ENCODE measurements at places on chromosomes 4 and X.

DNA sequence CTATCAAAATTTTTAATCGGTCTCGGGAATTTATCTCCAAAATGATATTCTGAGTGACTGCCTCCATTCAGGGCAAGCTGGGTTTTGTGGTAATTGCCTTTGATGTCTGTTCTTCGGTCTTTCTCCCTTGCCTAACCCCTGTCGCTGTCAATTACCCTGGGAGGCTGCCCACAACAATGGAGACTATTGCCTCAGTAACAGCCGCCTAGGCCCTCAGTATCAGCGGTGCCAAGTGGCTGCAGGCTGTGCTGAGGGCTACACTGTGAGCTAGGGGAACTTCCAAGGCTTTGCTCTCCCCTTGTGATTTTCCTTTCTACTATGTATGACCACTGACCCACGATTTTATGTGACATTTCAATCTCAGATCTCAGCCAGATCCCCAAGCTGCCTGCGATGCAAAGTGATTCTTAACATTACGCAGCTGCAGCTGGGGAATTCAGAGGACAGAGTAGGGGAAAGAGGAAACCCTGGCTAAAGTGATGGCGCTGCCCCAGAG, 36.3 kb upstream of the REST start:
- DNase-seq = peak; percentile 18

GRCh38 chr4:187218705-187219245, 495.1 kb upstream of the FAT1 start:
- no peak for DNase-seq

DNA sequence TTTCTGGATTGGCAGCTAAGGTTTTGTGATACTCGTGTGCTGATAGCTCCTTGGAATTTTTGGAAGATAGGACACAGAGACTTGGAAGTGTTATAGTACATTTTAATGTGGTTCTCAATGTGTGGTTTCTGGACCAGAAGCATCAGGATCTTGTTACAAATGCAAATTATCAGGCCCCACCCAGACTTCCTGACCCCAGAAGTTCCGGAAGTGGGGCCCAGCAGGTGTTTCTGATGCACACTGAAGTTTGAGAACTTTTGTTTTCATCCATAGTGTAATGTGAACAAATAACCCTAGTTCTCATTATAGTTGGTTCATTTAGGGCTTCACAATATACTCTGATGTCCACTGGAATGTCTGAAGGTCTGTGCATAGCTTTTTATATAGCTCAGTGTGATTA, 49.6 kb downstream of the LAMP2 start:
- no peak for DNase-seq

- DNase-seq = no peak
Measured at GRCh38 chr4:18435781-18436180, 414.2 kb upstream of the LCORL start.

- DNase-seq = no peak
Measured at GRCh38 chr4:82567444-82567843, 5.7 kb upstream of the TMEM150C start.

GRCh38 chr4:40736910-40737309, 12.8 kb upstream of the NSUN7 start:
- DNase-seq = peak; percentile 7

DNA sequence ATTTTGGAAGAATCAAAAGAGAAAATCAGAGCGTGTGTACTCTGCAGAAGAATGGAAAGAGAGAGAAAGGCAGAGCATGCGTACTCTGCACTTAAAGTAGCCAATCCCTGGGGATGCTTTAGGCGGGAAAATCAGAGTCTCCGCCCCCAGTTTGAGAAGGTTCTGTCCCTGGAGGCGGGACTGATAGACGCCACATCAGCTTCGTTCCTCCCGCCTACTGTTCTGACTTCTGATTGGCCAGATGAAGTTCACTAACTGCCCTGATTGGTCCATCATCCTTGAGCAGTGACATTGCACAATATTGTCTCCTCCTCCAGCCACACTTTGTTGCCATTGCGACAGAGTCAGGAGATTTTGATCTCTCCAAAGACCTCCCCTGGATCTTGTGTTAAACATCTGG, 23.8 kb downstream of the SSX1 start:
- peak; percentile 82 for DNase-seq

GRCh38 chrX:8805046-8805445, 3.9 kb upstream of the FAM9A start:
- DNase-seq = no peak

- peak; percentile 37 for DNase-seq
Measured at GRCh38 chrX:50204364-50204899, at the start of gene CCNB3. CCNB3 (plus strand) TSS chrX:50204765; CDS start chrX:50285164, 80,399 bp downstream.

GRCh38 chr4:48483006-48483776, at the start of gene SLC10A4:
SLC10A4 (plus strand) TSS chr4:48483343; CDS start chr4:48483562, 219 bp downstream.
- DNase-seq = no peak

DNA sequence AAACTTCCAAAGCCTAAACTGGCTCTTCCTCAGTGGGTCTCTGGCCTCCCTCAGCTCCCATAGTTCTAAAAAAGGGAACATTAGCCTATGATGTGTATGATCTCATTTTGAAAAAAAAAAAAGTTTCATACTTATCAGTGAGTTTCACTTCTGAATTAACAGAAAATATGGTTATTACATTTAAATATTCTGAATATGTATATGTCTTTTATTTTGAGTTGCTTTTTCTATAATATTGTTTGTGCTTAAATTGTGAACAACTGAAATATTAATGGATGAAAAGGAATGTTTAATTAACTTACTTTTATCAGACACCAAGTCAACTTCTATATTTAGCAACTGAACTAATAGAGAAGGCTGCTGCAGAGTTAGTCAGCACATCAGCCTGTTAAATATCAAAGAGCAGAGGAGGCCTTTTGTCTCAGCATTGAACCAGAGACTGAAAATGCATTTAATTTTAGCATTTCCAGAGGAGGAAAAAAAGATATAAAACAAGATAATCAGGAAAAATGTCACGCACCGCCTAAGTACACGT, 20.4 kb upstream of the FHL1 start:
- no peak for DNase-seq

DNA sequence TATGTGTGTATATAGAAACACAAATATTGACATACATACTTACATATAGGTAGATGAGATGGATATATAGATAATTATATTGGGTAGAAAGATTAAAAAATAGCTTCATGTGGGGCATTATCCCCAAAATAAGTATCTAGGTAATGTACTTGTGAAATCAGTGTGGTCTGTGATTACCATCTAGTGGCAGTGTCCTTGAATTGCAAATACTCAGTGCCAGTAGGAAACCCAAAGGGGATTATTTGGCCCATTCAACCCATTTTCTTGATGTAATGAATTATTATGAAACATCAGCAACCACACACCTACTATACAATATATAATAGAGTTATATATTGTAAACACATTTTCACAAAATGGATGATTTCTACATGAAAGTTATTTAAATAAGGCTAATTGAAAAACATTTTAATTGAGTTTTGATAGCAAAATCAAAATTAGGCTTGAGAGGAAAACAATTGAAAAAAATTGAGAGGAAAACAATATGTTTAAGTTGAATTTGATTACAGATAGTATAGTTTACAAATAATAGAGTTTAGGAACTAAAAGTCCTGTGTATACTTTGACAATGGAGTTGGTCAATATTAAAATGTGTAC, 389.4 kb downstream of the GALNTL6 start:
- peak; percentile 13 for DNase-seq

GRCh38 chrX:130267956-130268448, 697 bp downstream of the ZNF280C start:
- DNase-seq = no peak

DNA sequence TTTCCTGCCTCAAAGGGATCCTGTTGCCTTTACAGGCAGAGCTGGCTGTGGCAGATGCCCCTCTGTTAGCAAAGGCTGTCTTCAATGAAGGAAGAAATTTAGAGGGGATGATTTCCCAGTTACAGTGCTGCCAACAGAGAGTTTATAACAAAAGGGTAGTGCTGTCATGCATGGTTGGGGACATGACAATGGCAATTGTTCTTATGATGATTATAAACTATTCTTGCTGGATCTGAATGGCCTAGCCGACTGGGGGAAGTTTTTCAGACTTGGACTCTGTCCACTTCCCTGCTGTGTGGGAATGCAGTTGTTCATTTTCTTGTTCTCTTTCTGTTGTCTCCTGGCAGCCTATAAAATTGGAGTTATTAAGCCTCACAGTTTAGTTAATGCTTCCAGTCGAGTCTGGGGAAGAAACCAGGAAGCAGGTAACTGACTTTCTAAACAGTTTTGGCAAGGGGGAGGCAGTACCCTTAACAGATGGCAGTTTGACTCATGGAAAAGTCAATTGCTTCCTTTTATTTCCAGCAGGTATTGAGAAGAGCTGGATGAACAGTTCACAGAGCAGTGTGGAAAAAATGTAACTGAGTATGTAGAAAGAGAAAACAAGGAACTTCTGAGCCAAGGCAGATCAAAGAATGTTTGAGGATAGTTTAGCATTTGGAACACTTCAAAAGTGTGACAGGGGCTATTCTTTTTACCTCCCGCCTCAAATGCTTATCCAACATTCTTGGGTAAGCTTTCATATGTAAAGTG, 582.6 kb downstream of the RAPGEF2 start:
- DNase-seq = no peak

GRCh38 chr4:100926039-100926717, 408.4 kb upstream of the EMCN start:
- no peak for DNase-seq

DNA sequence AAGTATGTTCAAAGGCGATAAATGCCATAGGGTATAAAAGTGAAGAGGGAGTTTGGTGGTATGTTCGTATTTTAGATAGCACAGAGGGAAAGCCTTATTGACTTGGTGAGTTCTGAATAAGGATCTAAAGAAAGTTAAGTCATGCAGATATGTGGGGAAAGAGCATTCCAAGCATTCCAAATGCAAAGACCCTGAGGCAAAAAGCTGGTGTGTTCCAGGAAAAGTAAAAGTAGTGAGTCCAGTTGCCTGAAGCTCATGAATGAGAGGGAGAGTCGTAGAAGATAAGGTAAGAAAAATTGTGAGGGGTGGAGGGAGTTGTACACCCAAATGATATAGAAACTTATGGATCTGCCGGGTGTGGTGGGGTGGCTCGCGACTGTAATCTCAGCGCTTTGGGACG, 426.7 kb downstream of the RPA4 start:
- DNase-seq = no peak

DNA sequence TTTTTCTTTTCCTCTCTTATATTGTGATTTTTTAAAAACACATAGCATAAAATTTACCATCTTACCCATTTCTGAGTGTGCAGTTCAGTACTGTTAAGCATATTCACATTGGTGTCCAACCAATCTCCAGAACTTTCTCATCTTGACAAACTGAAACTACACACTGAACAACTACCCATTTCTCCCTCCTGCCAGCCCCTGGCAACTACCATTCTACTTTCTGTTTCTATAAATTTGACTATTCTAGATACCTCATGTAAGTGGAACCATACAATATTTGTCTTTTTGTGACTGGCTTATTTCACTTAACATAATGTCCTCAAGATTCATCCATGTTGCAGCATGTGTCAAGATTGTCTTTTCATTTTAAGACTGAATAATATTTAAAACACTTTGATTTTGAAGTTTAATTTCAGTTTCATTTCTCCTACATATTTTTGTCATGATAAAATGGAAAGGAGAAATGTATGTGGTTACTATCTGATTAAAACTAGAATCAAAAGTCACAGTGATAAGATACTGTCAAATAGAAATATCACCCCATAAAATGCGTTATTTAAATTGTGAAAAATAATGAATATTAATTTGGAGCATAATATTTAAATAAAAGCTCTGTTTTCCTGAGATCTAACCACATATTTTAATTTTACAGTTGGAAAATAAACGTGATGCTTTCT, 122.8 kb downstream of the DIPK2B start:
- DNase-seq = no peak

GRCh38 chr4:73676861-73677323, 56.7 kb upstream of the RASSF6 start:
- DNase-seq = peak; percentile 87
